ENCODE measurements at places on chromosomes 1 and 21.

- no peak for DNase-seq
Observed at GRCh38 chr1:182809414-182809957, 19.9 kb downstream of the NPL start.

- no peak for DNase-seq
Observed at GRCh38 chr1:12336413-12336812, 106.6 kb downstream of the VPS13D start.

- DNase-seq = peak; percentile 35
Observed at GRCh38 chr1:161180639-161181038, 3.3 kb upstream of the B4GALT3 start.

GRCh38 chr1:17289721-17290120 lies 18.3 kb upstream of the PADI4 start:
- DNase-seq = no peak

GRCh38 chr1:67614511-67614934 lies 70.5 kb upstream of the GADD45A start:
- DNase-seq = peak; percentile 44

DNA sequence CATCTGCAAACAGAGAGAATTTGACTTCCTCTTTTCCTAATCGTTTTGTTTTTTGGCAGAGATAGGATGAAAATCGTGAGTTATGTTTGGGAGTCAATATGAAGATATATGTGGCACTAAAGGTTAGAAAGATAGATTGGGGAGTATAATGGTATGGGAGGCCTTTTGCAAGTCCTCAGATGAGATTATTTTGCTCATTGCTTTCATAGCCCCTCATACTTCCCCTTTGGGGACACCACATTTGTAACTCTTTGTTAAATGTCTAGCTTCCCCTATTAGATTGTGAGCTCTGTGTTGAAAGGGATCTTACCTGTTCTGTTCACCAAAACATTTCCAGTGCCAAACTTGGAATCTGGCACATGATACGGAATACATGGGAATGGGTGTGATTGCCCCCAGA lies 30.2 kb downstream of the RAVER2 start:
- DNase-seq = peak; percentile 3

DNA sequence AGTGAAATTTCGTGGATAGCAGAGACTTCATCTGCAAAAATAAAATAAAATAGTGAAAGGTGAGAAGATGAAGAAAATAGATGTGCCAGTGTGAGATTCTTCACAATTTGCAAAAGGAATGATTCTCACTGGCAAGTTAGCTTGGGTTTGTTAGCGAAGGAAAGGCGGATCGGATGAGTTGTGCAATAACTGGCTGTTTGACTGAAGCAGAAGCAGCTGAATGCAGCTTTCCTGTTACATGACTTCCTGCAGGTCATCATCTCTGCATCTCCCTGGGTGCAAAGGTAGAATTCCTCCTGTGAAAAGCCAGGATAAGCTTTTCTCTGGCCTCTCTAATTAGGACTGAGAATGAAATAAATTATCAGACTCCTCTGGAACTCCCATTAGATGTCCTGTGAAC lies 263.1 kb upstream of the CHRM3 start:
- DNase-seq = peak; percentile 15

DNA sequence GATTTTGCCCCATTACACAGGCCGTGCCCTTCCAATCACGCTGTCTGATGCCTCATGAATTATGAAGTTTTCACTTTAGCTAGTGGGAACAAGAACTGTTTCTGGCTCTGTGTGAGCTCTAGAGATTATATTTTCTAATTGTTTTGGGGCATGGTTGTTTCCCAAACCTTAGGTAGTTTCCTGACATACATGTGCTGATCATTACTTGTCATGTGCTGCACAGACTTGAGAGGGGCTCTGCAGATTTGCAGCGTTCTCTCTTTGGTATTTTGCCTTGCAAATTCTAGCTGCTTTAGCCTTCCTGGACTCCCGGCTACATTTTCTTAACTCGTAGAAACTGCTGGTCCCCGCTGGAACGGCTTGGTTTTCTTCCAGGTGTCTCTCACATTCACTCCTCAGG lies 142.1 kb upstream of the IVNS1ABP start:
- no peak for DNase-seq

DNA sequence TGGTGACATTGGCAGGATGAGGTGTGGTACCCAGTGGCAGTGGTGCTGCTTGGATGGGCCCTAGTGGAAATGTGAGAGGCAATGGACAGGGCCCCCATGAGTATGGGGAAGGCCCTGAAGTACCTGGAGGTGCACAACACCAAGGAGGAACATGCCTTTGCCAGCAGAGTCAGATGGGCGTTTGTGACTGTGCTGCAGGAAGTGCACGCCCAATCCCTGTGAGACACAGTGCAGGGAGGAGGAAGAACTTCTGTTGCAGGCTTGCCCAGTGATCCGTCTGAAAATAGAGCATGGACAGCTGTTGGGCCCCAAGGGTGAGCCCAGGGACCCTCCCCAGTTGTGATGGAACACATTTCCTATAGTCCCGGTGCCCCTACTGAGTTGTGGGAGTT lies 42.7 kb downstream of the GJA5 start:
- peak; percentile 45 for DNase-seq

DNA sequence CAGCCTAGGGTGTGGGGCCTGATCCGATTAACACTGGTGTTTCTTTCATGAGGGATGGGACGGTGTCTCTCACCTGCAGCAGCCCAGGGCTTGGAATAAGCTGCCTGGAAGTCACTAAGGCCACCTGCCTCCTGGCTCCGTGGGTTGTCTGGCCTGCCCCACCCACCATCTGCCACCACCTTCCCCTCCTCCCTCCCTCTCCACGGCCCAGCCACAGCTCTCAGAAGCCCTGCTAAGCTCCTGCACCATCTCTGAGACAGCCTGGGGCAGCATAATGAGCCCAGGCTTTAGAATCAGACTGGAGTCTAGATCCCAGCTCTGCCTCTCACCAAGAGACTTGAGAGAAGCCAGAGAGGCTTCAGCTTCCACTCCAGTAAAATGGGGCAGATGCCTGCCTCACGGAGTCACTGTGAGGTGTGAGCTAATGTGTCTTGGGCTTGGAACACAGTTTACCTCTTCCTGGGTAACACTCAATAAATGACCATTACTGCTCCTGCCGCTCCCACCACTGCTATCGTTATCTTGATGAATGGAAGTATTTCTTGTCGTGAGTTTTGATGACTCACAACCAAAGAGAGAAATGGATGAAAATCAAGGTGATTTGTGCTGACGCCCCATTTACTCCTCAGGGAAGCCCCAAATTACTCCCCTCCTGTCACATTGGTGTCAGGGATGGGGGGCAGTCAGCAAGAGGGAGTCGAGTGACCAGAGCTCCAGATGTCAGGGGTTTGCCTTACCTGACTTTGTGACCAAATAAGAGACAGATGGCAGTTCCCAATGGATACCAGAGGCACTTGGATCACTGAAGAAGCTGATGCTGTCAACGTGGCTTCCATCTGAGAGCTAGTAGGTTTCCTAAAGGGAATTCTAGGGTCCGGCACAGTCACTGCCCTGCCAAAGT lies 23.5 kb upstream of the C1QA start:
- no peak for DNase-seq

- DNase-seq = no peak
Observed at GRCh38 chr1:106956721-106957120, 99.8 kb upstream of the PRMT6 start.

GRCh38 chr1:16055613-16056520 lies 12.3 kb downstream of the CLCNKB start:
- DNase-seq = peak; percentile 65

- no peak for DNase-seq
Observed at GRCh38 chr1:109592916-109593315, 26.5 kb downstream of the GNAT2 start.

DNA sequence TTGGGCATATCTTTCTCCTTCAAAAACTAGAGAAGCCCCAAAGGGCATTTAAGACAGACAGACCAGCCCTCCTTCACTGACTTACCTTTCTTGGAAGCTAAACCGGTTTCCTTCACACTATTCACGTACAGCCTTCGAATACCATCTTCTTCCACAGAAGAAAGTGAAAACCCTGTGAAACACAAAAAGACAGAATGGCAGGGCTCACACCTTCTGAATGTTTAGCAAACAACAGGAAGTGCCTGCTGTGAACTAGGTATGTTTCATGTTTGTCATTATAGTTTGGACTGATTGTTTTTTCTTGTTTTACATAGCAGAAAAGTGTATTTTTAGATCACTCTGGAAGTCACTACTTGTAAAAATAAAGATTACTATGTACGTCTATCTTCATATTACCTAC lies 148.6 kb upstream of the KRTAP19-8 start:
- no peak for DNase-seq

DNA sequence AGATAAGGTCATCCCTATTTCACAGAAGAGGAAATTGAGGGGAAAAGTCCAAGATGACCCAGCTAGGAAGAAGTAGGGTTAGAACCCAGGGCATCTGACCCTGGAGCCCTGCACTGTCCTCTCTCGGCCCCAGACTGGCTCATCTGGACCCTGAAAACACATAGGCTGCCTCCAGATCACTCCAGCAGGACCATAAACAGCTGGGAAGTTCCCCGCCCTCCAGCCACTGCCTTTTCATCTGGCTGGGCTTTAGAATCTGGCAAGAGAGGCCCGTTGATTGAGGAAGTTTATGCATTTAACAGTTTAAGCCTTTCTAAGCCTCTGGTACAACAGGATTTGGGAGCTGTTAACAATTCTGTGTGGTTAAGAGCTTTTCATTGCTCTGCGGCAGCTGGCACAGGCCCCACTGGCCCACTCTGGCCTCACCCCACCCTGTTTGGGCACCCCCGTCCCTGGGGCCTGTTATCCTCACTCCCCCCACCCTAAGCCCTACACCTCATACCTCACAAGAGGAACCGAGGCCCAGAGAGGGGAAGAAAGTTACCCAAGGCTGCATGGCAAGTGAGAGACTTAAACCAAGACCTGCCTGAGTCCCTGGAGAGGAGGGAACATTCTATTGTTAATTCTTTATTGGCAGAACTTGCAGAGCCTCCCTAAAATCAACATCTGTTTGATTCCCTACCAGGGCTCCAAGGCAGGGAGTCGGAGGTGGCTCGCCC lies 84.2 kb downstream of the EPHB2 start:
- peak; percentile 33 for DNase-seq

- DNase-seq = no peak
Observed at GRCh38 chr1:14100444-14100843, 400.5 kb downstream of the PRDM2 start.

DNA sequence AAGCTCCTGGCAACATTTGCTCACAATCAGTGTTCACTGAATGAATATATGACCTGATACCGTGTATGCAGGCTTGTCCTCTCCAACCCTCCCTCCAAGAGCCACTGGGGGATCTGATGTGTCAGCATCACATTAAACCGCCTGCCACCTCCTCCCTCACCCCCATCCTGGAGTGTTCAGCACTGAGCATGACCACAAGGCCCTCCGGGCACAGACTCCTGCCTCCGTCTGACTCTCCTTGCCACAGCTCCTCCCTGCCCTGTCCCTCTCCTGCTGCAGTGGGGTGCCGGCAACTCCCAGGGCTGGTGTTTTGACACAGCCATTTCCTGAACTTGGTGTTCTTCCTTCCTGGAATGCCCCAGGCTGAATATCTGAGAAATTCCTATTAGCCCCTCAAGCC lies 136.7 kb downstream of the FCRL5 start:
- no peak for DNase-seq

- DNase-seq = no peak
Observed at GRCh38 chr1:3473381-3473844, 18.9 kb downstream of the ARHGEF16 start.

- DNase-seq = no peak
Observed at GRCh38 chr1:113986802-113987201, 7.5 kb downstream of the OLFML3 start.

- no peak for DNase-seq
Observed at GRCh38 chr1:193957556-193958095, 771.2 kb upstream of the B3GALT2 start.

GRCh38 chr1:3014050-3014440 lies 7.2 kb upstream of the ACTRT2 start:
- DNase-seq = no peak

- no peak for DNase-seq
Observed at GRCh38 chr1:85628791-85629531, 48.4 kb downstream of the CCN1 start.

DNA sequence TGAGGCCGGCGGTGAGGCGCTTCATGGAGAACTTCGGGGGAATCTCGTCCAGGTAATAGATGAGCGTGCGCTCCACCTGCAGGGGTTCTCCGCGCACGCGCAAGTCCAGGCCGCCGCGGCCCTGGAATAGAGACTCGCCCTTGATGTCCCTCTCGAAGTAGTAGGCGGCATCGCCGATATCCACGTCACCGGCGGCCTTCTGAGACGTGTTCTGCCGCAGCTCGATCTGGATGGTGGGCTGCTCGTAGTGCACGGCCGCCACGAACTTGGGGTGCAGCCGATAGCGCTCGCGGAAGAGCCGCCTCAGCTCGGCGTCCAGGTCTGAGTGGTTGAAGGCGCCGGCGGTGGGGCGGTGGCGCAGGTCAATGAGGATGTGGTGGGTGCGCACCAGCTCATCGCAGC lies 726 bp downstream of the TACSTD2 start:
- no peak for DNase-seq

- DNase-seq = no peak
Observed at GRCh38 chr1:247496581-247497285, 38.8 kb upstream of the OR2B11 start.

DNA sequence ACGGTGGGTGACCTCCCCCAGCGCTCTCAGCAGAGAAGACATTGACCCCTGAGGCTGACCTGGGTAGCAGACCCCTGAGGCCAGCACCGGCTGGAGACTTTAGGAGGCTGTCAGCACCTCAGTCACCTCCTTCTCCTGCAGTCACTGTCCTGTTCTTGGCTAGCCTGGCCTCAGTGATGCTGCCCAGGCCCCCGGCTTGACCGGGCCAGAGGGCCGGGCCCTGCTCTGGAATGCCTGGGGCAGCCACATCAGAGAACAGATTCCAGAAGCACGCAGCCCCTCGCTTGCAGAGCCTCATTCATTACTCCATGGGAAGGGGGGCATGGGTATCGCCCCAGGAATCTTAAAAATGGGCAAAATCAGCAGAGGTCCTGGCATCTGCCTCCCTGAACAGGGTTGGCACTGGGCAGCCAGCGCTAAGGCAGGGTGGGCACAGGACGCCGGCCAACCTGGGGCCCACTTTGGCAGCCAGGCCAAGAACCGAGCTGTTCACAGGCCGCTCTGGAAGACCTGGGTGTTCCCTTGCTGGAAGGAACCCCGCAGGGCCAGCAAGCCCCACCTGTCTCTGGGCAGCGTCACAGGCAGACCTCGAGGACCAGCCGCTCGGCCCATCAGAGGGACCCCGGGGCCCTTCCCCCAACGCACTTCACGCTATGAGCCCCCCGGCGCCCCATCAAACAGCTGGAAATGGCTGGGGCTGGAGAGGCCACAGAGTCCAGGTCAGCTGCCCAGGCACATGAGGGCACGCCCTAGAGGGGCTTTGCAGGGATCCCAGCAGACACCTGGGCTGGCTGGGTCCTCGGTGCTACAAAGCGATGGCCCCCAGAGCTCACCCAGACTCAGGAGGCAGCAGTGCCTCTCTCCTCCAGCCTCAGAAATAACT lies 45.1 kb downstream of the MEGF6 start:
- no peak for DNase-seq

GRCh38 chr1:3631320-3632260 lies 6.8 kb downstream of the TPRG1L start:
- DNase-seq = no peak

- no peak for DNase-seq
Observed at GRCh38 chr1:232123775-232124659, 497.4 kb downstream of the DISC1 start.

Measured in inflammatory macrophage treated with lipopolysaccharide for 4 hours (primary cell).